IMR-90 (cell line): ENCODE measurements at places on chromosomes 6 and 20. TPM values are rescaled to one million over a fixed set of nuclear protein-coding genes. Genes with fewer than 3 reads are reported as not detected.

Gene HCK
- total RNA-seq: not detected in 2 replicates

Gene GPR6
- total RNA-seq: not detected in 2 replicates

Gene SPACA1
- not detected in 2 replicates for total RNA-seq

Gene SIRPB1
- 0.56 and 0.90 TPM in 2 replicates for total RNA-seq

Gene MRAP2
- under 0.01 TPM in 1 of 2 replicates, not detected in the other for total RNA-seq

Gene SUMO4
- 1.9 and 2.2 TPM in 2 replicates for total RNA-seq
